ENCODE measurements at places on chromosomes 11 and 22.
A peak's percentile ranks its signal among the peaks of the same experiment; 100 is the strongest.

GRCh38 chr11:128776069-128776423, 82.2 kb downstream of the FLI1 start:
- DNase-seq, result peak; percentile 11

GRCh38 chr11:379205-380094, 10.2 kb downstream of the B4GALNT4 start:
- DNase-seq, result no peak

- DNase-seq, result no peak
These were observed 153.9 kb downstream of the TEAD1 start for GRCh38 chr11:12827929-12828812.

DNA sequence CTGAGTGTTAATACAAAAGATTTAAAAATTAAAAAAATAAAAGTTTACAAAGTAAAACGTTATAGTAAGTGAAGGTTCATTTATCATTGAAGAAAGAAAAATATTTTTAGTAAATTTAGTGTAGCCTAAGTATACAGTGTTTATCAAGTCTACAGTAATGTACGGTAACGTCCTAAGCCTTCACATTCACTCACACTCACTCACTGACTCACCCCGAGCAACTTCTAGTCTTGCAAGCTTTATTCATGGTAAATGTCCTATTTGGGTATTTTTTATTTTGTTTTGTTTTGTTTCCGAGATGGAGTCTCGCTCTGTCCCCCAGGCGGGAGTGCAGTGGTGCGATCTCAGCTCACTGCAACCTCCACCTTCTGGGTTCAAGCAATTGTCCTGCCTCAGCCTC, 8.8 kb downstream of the CASTOR1 start:
- DNase-seq, result no peak

DNA sequence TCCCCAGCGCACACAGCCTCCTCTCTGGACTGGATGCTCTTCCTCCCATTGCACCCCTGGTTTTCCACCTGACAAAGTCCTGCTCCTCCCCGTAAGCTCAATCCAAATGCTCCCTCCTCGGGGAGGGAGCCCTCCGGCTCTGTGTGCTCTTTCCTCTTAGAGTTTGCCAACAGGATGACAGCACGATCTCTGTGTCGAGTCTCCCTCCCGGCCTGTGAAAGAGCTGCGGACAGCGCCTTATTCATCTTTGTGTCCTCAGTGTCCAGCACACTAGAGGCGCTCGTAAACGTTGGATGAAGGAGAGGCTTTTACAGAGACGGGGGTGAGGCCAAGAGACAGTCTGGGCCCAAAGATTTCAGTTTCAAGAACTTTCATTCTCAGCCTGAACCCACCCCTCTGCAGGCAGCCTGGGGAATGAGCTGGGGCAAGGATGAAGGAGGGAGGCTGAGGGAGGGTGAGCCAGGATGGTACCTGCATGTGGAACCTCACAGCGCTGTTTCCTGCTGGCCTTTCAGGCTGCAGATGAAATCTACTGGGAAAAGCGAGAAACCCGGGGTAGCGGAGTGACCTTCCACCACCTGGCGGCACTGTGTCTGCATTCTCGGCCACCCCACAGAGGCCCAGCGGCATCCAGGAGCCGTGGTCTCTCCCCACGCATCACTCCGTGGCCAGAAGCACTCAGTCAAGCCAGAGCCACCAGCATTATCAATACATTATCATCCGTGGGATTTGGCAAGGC, 8.5 kb upstream of the TMPRSS4 start:
- no peak for DNase-seq

DNA sequence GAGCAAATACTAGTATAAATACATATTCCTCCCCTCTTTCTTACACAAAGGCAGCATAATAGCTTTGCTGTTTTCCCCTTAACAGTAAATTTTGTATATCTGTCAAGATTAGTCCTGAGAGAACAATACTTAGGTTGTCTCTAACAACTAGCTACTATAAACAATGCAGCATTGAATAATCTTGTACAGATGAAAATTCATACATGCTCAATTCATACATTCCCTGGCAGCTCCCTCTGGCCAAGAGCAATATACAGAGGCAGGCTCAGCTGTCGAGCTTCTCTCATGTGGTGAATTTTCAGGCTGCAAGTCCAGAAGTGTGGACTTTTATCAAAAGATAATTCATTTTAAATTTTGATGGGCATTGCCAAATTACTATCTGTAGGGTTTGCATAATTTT, 81.2 kb upstream of the PTH start:
- DNase-seq, result no peak

- no peak for DNase-seq
These were observed 4.2 kb upstream of the SYT8 start for GRCh38 chr11:1830322-1831223.

- no peak for DNase-seq
These were observed 187.5 kb downstream of the SHANK2 start for GRCh38 chr11:71064702-71065515.

DNA sequence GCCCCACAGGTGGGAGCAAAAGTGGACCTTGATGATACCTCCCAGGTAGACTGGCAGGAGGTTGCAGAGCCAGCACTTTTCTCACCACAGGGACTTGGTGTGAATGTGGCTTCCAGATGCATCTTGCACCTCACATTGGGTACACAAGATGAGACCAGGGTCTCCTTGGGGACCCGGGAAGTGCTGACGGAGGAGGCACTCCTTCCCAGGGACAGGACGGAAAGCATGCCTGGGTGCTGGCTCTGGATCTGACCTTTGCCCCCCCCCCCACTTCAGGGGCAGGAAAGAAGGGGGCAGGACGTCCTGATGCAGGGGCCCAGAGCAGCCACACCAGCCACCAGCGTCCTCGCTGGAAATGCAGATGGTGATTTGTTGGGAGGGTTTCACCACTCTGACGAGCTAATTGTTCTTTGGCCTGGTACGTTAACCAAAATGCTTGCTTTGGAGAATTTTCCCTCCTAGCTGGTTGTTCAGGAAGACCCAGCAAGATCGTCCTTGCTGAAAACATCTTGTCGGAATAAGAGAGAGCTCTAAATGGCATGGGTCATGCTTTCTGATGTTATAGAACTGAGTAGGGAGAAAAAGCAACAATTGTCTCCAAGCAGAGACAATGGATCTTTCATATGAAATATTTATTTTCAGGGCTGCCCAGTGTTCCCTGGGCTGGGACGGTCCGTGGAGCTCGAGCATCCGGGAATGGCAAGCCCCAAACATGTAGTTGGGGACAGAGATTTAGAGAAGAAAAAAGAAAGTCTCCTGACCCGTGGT, 74.4 kb upstream of the PPARA start:
- DNase-seq, result no peak

GRCh38 chr11:2259466-2259830, 10.9 kb downstream of the ASCL2 start:
- no peak for DNase-seq

GRCh38 chr11:34223021-34223813, 117.8 kb downstream of the NAT10 start:
- DNase-seq, result no peak

GRCh38 chr11:25838918-25839625, 492.9 kb upstream of the ANO3 start:
- DNase-seq, result no peak

DNA sequence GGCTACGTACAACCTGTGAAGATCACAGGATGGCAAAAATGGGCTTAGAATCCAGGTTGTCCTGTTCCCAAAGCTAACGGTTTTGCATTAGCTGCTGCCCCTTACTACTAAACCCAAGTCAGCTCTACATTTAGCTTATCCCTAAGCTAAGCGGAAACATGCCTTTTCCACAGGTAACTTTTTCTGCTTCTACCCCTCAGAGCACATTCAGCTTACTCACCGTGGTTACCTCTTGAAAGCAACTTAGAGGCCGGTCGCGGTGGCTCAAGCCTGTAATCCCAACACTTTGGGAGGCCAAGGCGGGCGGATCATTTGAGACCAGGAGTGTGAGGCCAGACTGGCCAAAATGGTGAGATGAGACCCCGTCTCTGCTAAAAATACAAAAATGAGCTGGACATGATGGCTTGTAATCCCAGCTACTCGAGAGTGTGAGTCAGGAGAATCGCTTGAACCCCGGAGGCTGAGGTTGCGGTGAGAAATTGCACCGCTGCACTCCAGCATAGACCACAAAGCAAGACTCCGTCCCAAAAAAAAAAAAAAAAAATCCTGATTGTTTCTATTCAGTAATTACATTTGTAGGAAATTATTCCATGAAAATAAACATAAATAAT, 790 bp upstream of the TMEM41B start:
- no peak for DNase-seq

DNA sequence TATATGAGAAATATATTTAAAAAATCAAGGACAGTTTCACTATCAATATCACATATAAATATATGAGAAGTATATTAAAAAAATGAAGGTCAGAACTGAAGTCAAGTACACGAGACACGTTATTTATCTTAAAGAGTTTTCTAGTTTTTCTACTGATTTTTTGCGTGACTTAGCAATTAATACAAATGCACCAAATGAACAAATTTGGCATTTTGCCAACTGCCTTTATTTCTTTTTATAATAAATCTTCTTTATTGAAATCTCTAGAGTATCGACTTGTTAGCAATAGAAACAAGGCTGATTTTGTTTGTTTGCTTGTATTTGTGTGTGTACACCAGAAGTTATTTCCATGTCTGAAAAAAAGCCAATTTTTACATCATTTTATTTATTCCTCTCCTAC, 1684.7 kb upstream of the RAG2 start:
- no peak for DNase-seq

DNA sequence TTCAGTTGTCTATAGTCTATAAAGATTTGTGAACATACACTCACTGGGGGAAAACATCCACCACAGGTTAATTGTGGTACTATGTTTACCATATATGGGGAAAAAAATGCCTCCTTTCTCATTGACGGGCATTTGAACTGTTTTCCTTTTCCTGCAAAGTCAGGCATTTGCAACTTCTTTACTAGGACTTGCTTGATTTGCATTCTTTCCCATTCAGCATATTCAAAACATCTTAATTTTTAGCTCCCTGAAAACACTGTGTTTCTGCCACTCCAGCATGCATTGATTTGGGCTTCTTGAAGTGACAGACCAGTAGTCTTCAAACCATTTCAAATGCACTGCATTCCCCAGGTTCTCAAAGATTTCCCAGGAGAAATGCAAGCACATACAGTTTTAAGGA, 67.6 kb downstream of the INSC start:
- no peak for DNase-seq

- no peak for DNase-seq
These were observed 69.7 kb downstream of the TENM4 start for GRCh38 chr11:79371152-79371551.

- no peak for DNase-seq
These were observed 130.4 kb downstream of the SLC1A2 start for GRCh38 chr11:35288817-35289541.

DNA sequence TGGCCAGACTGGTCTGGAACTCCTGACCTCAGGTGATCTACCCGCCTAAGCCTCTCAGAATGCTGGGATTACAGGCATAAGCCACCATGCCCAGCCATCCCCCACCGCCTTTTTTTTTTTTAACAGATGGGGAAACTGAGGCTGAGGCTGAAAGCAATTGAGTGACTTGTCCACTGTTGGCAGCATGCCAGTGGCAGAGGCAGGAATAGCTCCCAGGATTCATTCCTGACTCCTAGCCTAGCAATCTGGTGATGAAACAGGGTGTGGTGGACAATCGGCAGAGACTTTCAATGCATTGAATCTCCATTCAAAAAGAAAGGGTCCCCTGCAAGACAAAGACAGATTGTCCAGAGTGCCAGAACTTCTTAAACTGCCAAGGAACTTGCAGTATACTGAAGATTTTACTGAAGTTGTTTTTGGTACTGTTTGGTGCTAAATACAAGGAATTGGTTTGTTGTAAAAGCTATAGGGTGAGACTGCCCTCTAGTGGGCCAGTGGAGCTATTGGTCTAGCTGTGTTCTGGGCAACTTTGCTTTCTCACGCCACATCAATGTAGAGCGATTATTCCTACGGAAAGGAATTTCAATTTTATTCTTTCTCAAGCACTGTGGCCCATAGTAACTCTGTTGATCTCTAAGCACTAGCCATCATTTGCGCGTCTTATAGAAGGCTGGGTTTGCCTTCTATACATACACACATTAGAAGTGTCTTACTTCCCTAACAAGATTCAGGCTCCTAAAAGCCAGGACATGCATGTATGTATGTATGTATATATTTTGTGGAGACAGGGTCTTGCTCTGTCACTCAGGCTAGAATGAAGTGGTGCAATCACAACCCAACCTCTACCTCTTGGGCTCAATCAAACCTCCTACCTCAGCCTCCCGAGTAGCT, 21.0 kb downstream of the C22orf31 start:
- DNase-seq, result peak; percentile 55

GRCh38 chr22:19779011-19779421, 18.4 kb downstream of the TBX1 start:
- no peak for DNase-seq

DNA sequence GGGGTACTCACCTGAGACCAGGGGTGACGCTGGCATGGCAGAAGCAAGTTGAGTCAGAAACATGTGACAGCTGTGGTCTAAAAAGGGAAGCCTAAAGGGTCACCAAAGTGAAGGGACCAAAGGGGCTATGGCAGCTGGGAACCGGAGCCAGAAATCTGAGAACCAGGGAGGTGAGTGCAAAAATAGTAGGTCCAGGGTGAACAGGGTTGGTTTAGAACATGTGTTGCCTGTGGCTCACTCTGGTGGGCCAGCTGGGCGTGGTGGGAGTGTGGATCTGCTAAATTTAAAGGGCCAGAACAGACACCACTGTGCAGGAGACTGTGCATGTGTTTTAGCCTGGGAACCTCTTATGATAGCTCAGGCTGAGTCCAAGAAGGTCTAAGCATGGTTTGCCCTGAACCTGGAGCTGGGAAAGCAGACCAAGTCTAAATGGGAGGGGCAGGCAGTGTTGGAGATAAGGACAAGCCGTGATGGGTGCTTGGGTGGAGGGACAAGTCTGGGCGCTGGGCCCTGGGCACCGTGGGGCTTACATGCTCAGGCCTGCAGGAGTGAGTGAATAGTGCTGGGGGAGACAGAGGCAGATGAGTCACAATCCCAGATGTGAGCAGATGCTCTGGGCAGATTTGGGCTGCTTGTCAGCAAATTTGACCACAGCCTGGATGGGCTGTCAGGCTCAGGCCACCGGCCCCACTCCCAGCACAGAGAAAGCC, 41.4 kb upstream of the ZBED5 start:
- no peak for DNase-seq

DNA sequence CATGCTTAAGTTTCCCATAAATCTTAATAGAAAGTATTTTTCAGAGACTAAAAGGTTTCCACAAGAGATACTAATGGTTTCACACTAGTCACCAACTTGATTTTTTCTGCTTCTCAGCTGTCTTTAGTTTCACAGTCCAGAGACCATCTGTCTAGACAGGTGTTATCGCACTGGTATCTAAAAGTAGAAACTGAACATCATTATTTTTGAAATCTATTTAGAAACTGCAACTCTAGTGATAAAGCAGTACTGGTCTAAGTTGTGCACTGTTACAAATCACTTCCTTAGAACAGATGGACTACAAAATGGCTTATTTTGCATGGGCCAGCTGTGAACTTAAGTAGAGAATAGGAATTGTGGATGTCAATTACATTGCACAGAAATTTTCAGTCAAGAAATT, 78.0 kb downstream of the CNTN5 start:
- no peak for DNase-seq

DNA sequence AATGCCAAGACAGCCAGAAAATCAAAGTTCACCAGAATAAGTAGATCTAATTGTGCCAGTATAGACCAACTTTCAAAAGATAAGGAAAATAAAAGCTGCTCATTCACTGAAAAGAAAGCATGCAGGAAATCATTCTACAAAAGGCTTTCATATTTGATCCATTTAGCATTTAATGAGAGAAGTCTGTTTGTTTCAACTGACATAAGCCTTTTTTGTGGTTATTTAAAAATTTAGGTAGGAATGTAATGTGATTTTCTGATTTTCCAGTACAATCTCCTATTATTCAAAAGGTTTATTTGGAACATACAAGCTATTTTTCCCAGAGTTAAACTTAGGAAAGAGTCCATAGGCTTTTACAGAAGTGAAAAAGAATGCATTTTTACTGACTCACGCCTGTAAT, 92.7 kb downstream of the SBF2 start:
- DNase-seq, result no peak
